Renal pelvis (tissue), 12 donors: ENCODE measurements at places on chromosomes 4 and X.

DNA sequence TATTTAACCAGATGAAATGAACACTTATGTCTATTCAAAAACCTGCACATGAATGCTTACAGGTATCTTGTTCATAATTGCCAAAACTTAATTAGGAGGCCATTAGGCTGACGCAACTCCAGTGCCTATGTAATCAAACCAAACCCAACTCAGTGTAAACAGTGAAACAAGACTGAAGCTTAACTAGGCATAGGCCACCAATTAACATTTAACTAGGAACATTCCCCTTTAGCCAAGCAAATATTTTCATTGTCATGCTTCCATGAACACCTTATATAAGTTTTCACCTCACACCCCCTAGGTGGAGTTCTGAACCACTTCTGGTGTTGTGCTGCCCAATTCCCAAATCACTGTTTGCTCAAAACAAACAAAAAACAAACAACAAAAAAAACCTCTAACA lies 686.0 kb downstream of the STPG2 start:
- peak; percentile 28 for DNase-seq

GRCh38 chrX:153400146-153401132 lies 711 bp downstream of the PNMA6E start:
- no peak for DNase-seq

DNA sequence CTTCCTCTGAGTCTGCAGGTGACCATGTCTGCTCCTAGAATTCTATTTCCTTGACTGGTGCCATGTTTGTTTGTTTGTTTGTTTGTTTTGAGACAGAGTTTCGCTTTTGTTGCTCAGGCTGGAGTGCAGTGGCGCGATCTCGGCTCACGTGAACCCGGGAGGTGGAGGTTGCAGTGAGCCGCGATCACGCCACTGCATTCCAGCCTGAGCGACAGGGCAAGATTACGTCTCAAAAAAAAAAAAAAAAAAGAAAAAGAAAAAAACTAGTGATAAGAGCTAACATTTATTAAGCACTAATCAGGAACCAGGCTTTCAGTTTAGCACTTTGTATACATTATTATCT lies 7.2 kb downstream of the SAT1 start:
- no peak for DNase-seq

GRCh38 chr4:159103384-159103990 lies 608 bp downstream of the RAPGEF2 start:
- peak; percentile 50 for DNase-seq

DNA sequence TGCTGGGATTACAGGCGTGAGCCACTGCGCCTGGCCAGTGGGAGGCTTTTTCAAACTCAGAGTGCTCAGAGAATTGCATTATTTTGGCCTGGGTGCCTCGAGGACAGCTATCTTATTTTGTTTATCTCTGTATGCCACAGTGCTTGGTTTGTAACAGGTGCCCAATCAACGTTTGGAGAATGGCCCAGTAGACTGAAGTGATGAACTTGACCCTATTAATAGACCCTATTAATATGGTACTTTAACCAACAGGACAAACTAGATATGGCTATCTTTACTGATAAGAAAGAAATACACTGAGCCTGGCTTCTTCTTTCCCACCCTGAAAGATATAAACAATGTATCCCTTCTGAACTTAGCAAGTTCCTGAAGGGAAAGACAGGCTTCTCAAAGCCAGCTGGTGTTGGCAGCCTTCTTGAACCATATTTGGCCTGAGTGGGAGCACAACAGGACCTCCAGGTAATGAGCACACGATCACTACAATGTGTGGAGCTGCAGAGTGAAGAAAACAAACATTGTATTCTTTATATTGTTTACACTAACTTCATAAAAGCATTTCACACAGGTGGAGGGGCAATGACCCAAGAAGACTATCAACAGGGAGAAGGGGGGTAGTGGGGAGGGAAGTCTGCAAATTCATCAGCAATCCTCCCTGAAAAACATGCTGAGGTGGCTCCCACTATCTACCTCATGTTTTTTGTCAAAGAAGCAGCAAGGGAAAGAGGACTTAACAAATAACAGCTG lies 41.7 kb downstream of the PRPS1 start:
- no peak for DNase-seq

GRCh38 chr4:40840985-40841571 lies 91.3 kb downstream of the NSUN7 start:
- DNase-seq, result peak; percentile 89

DNA sequence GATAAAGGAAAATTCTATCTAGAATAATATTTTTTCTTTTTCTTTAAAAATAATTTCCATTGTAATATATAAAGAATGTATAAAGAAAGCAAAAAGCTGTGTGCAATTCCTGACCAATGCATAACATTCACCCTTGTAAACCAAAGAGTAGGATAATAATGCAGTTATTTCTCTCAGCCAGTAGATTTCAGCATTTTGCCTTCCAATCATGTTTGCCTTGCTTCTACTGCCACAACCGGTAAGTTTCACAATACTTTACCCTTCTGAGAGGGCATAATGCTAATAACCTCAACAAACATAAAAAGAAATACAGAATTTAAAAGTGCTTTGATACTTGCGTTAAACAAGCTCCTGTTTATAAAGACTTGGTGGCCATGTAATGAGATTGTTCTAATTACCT lies 59.9 kb downstream of the CHIC2 start:
- DNase-seq, result no peak

- DNase-seq, result no peak
Observed at GRCh38 chrX:102966701-102967100, 29.6 kb downstream of the RAB40AL start.

GRCh38 chr4:30473225-30473624 lies 246.9 kb upstream of the PCDH7 start:
- no peak for DNase-seq

DNA sequence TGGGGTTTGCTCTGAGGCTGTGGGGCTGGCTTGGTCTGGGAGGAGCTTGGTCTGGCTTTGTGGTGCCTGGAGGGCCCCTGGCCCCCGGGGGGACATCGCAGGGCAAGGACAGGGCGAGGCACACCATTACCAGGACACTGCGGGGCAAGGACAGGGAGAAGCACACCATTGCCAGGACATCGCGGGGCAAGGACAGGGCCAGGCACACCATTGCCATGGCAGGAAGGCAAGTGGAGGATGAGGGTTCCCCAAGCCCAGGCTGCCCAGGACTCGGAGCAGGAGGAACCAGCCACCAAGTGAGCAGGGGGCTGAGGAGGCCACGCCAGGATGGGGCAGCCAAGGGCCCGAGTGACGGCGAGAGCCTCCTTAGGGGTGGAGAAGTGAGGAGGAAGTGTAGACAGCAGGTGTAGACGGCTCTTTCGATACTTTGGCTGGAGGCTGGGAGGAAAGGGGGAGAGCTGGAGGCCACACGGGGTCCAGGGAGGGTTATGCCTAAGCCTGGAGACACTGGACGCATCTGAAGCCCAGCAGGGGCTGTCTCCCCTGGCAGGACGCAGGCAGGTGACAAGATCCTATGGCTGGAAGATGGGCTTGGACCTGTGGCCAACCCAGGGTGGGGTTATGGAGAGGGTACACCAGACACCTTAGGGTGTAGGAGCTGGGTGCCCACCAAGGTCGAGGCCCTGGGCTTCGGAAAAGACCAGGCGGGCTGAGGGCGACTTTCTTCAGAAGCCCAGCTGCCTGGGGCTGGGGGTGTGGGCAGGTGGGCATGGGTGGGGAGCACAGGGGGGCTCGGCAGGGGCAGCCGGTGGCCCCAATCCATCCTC lies 7.3 kb downstream of the NKX1-1 start:
- DNase-seq, result no peak

DNA sequence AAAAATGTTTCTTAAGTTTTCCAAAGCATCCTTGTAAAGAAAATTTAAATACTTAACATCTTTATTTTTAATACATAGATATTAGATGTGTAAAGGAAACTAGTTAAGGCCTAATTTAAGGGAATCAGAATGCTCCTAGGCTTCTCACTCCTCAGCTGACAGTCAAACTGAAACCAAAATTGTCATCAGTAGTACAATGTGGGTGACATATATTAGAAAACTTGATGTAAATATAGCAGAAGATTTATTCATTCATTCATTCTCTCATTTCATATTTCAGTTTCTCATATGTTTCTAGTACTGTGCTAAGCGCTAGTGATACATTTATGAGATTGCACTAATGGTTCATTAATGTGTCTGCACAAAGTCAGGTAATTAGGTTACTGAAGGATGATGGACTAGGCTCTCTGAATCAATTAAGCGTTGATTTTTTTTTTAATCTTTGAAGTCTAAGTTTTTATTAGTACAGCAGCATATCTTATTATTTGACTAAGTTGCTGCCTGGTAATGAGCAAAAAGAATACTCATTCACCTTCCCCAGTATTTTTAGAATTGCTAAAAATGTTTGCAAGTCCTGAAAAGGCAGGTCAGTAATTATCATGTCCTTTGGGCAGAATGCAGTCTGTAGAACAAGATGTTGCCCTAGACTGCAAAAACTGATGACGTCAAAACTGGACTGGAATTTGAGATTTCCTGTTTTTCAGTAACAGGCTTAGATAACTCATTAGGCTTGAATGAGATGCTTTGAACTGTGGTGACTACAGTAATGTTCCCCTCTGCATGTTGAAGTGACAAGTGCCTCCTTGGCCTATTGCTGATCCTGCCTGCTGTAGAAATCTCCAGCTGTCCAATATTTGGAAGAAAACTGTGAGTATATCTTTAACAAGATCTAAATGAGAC lies 128.7 kb downstream of the ARHGAP24 start:
- no peak for DNase-seq

GRCh38 chr4:112189754-112190153 lies 41.8 kb upstream of the AP1AR start:
- DNase-seq, result no peak

DNA sequence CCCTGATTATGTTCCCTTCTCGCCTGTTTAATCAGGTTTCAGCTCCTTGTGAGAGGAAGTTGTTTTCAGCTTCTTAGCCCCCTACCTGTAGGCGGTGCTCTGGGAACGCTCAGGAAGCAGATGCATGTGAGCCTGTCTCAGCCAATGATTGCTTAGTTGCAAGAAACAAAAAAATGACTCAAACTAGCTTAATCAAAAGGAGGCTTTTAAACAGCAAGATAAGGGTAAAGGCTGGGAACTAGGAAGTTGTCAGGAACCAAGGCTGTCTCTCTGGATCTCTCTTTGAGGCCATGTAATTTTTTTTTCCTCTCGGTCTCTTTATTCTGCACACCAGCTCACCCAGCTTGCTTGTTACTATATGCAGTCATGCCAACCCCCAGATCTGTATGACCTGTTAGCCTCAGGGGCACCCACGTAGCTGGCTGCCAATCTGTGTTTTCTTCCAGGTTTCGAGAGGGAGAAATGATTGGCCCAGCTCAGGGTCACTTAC lies 109.1 kb downstream of the PTTG2 start:
- DNase-seq, result peak; percentile 65

DNA sequence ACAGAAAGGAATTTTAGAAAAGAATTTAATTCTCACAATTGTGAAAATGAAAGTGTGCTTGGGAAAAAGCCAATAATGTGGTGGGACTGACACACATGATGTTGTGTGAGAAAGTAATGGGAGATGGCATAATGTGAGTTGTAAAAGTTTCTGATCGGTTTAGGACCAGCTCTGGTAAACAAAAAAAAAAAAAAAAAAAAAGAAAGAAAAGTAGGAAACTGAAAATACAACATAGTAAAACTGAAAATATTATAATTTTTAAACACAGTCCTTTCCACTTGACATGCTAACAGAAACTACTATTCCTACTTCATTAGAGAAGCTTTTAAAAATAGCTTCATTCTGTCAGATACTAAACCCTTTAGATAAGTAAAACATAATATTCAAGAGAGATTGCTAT lies 28.2 kb downstream of the RAP1GDS1 start:
- no peak for DNase-seq

- no peak for DNase-seq
Observed at GRCh38 chr4:85701861-85702321, 226.9 kb downstream of the ARHGAP24 start.

GRCh38 chrX:69503782-69504625 lies at the start of gene NALF2:
Gene NALF2, plus strand, starts transcription at chrX:69504326. Its CDS starts 957 bp downstream, at chrX:69505283.
- peak; percentile 77 for DNase-seq

GRCh38 chr4:2248044-2248780 lies 6.3 kb upstream of the HAUS3 start:
- DNase-seq, result no peak

- DNase-seq, result no peak
Observed at GRCh38 chr4:22201256-22201655, 252.7 kb upstream of the KCNIP4 start.
